ENCODE measurements at places on chromosomes 13 and 19. TPM values are rescaled to one million over a fixed set of nuclear protein-coding genes. Genes with fewer than 3 reads are reported as not detected.

The SIRT2 gene
- 50.6 TPM for total RNA-seq

The FBXO27 gene
- total RNA-seq, result 7.0 TPM

The CDX2 gene
- total RNA-seq, result not detected

The HPN gene
- not detected for total RNA-seq

The ERICH4 gene
- total RNA-seq, result not detected

The KLK12 gene
- not detected for total RNA-seq

The WASF3 gene
- 17.8 TPM for total RNA-seq

The GPR12 gene
- total RNA-seq, result not detected

Measured in cardiac ventricle fibroblast (primary cell).